Stimulated activated CD8-positive, alpha-beta memory T cell treated with anti-CD3 and anti-CD28 coated beads, Interleukin-4, amount 100 ng/mL, for 4 hours (primary cell): ENCODE measurements at places on chromosomes 11 and 22.

DNA sequence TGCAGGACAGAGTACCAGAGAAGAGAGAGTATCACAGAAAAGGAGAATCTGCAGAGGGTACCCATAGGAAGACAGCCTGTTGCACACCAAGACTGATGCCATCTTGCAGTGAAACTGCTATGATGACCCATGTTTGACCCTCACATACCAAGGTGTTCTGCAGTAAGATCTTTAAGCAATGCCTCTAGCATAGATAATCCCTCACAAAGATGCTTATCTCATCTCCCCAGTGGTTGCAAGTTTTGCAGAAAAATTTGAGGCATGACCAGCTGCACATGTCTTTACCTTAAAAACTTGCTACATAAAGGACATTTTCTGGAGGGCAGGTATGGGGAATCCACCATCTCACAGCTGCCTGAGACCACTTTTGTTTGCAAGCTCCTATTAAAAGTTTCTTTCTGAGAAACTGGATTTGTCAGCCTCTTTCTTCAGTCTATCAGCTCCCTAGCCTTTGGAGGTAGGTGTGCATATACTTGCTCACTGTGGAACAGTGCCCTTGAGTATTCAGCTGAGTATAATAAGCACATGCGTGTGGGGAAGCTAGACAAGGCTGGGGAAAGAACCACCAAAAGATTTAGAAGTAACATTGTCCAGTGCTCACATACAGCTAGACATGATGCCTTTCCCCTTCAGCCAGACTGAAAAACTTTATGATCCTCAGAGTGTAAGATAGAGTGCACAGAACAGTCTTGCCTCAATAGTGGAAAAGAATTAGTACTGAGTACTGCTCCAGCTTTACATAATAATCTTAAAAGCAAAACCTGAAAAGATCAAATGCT, 100.3 kb upstream of the TEAD1 start:
- DNase-seq = no peak

GRCh38 chr22:43532301-43533155, 120.7 kb downstream of the MPPED1 start:
- DNase-seq = no peak

- no peak for DNase-seq
Observed at GRCh38 chr22:45001653-45002052, 8.2 kb downstream of the PHF21B start.

DNA sequence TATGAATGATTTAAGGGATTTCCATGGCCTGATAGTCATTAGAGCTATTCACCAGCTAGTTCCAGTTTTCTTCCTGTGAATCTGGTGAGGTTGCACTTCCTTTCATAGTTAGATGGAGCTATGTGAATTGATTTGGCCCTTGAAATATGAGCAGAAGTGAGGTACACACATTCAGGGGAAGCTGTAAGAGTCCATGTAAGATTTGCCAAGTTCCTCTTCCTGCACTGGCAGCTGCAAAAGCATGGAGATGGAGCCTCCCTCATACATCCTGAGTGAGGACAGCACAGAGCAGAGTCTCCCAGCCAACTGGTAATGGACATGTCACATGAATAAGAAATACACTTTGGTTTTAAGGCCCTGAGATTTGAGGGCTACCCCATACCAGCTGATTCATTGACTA, 111.7 kb downstream of the CD44 start:
- no peak for DNase-seq

- no peak for DNase-seq
Observed at GRCh38 chr22:27984723-27985122, 65.7 kb upstream of the PITPNB start.

DNA sequence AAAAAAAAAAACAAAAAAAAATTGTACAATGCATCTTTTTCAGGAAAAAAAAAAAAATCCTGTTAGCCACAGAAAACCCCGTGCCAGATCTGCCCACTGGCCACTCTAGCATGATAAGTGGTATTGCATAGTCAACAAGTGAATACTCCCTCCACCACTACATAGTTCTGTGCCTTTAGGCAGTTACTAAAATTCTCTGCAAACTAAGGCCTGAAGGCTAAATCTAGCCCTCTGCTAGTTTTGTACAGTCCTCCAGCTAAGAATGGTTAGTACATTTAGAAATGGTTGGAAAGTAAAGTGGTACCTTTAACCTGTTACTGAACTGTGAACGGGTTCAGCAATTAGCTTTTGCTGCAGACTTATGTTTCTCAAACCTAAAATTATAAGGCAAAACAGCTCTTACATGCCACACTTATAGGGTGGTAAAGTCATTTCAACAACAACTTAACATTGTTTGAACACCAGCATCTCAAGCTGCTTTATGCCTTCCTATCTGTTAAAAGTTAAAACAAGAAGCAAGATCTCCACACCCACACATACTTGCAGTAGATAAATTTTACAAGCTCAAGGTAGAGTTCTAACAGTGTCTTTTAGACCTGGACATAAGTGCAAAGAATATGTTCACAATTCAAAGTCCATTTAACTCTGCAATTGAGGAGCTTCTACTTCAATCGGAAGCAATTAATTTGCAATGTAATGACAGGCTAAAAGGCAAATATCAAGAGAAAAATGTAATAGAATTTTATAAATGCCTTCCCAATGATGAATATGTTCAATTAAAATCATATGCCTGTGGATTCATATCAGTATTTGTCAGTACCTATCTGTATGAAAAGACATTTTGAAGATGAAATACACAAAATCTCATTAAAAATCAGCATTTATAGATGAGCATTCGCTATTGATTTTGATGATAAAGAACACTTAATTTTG, 7.3 kb downstream of the C11orf71 start:
- DNase-seq = no peak

GRCh38 chr11:77548552-77549445, 41.0 kb upstream of the AQP11 start:
- DNase-seq = no peak

DNA sequence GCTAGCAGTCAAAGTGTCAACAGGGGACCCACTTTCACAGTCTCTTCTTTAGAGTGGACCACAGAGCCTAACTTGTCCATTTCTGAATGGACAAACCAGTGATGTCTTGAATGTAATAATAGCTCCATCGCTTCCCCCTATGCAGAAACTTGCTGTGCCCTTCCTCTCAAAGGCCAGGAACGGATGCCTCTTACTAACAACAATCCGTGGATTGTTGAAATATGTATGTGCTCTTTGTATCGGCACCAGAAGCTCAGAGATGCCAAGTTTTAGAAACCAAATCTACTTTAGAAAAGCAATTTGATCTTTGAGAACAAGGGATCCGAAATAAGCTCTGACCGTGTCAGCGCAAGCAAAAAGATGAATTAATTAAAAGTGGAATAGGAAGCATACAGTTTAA, 259.5 kb upstream of the POU2AF2 start:
- DNase-seq = no peak

- no peak for DNase-seq
Observed at GRCh38 chr22:43446037-43446803, 34.4 kb downstream of the MPPED1 start.

DNA sequence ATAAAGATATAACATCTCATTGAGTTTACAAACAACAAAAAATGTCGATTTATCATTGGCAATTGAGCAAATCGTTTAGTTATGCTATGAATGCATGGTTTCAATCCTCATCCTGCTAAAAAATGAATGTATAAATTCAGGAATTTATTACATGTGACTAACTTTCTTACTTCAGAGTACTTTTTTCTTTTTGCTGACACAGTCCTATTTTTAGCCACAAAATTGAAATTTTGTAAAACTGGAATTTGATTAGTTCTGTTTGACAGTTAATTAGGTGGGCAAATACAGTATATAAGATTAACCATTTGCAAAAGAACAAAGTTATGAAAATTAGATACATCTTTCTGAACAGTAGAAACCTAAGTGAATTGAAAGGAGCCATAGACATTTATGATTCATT, 925.0 kb upstream of the CHORDC1 start:
- no peak for DNase-seq

DNA sequence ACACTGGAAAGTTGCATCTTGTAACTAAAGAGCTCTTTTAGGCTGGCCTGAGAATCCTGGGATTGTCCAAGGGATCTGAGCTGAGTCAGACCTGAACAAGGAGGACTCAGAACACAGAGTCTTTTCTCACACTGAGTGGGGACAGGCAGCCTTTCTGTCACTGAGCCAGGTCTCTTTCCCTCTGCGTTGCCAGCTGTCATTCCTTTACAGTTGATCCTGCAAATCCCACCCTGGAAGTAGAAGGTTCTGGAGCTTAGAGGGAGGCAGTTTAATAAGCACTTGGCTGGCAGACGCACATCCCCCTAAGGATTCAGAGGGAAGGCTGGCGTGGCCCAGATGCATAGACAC, 76.3 kb upstream of the SUSD2 start:
- DNase-seq = no peak

DNA sequence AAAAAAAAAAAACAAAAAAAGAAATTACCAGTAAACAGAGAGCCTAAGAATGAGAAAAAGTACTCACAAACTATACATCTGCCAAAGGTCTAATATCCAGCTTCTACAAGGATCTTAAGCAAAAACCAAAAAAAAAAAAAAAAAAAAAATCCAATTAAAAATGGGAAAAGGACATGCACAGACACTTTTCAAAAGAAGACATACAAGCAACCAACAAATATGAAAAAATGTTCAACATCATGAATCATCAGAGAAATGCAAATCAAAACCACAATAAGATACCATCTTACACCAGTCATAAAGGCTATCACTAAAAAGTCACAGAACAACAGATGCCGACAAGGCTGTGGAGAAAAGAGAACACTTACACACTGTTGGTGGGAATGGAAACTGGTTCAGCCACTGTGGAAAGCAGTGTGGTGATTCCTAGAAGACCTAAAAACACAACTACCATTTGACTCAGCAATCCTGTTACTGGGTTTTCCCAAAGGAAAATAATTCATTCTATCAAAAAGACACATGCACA, 18.3 kb downstream of the MS4A6A start:
- no peak for DNase-seq

- DNase-seq = no peak
Observed at GRCh38 chr11:127996825-127997224, 590.5 kb downstream of the ETS1 start.

DNA sequence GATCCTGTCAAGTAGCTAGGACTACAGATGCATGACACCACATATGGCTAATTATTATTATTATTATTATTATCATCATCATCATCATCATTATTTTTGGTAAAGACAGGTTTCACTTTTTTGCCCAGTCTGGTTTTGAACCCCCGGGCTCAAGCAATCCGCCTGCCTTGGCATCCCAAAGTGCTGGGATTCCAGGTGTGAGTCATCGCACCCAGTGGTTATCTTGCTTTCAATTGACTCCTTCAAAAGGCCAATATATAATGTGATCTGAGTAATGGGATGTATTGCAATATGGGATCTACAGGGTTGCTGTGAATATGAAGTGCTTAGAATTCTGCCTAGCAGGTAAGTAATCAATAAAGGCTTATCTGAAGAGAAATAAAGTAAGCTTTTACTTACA, 221.2 kb downstream of the SBF2 start:
- no peak for DNase-seq

DNA sequence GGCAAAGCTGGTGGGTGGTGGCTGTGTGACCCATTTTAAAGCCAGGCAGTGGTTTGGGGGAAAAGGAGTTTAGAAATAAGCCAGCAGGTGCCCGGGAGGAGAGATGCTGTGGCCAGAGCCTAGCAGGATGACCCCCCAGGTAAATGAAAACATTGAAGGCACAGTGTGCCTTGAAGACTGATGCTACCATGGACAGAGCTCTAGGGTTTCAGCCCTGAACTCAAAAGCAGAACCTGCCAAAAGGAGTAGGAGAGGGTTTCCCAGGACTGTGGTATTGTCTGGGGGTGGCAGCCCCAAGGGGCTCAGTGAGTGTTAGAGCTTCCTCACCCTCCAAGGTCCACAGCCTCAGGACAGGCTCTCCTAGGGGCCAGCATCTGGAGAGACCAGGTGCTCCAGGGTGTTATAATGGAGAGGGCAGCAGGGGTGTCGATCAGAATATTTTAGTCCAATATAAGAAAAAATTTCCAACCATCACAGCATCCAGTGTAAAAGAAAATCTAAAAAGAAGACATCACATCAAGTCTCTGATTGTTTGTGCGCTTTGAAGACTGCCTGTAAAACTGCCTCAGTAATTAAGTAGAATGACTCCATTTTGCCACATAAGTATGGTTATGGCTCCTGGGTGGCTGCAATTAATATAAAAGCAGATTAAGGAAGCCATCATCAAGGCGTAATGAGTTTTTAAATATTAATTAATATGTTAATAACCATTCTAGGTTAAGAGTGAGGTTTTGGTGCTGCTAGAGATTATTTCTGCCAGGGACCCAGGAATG, 88.6 kb upstream of the LMO1 start:
- DNase-seq = no peak

DNA sequence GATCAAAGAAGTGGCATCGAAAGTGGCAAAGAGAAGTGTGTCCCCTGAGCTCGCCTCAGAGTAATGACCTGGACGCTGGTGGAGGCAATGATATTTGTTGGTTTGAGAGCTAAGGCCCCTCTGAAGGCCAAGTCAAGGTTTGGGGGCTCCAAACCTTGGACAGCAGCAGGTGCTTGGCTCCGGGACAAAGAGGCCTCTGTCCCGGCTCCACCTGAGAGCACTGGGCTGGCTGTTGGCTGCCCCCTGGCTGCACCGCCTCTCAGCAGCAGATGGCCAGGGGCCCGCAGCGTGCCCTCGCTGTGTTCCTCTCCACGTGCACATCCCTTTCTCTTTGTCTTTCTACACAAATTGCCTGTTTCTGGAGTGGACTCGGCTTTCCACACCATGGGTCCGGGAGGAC, 301.3 kb downstream of the NTM start:
- no peak for DNase-seq

DNA sequence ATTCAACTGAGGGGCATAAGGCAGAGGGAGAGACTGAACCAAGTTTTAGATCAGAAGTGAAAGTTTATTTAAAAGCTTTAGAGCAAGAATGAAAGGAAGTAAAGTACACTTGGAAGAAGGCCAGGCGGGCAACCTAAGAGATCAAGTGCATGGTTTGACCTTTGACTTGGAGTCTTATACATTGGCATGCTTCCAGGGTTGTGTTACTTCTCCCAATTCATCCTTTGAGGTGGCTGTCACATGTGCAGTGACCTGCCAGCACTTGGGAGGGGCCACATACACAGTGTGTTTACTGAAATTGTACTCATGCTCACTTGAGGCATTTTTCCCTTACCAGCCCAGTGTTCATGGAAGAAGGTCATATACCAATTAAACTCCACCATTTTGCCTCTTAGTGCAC, 30.4 kb downstream of the CYP2R1 start:
- DNase-seq = no peak

DNA sequence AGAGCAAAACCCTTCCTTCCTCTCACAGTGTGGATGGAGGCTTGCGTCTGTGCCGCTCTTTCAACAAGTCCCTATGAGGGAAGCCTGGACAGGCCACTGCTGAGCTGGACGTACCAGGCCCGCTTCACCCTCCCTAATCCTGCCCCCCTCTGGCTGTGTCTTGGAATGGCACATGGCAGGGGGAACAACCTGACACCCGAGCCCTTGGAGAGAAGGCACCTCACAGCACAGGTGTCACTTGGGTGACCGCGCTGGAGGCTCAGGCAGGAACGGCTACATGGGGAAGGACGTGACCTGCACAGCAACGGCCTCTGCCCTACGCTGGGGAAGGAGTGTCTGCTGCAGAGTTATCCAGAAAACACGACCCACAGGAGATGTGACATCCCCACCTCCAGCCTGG, 11.0 kb downstream of the CARS1 start:
- no peak for DNase-seq

- DNase-seq = no peak
Observed at GRCh38 chr22:33381531-33382406, 323.6 kb upstream of the SYN3 start.
